ENCODE measurements at places on chromosomes 11 and 22.

GRCh38 chr11:100739666-100740065 is 52.6 kb downstream of the ARHGAP42 start:
- no peak for DNase-seq

DNA sequence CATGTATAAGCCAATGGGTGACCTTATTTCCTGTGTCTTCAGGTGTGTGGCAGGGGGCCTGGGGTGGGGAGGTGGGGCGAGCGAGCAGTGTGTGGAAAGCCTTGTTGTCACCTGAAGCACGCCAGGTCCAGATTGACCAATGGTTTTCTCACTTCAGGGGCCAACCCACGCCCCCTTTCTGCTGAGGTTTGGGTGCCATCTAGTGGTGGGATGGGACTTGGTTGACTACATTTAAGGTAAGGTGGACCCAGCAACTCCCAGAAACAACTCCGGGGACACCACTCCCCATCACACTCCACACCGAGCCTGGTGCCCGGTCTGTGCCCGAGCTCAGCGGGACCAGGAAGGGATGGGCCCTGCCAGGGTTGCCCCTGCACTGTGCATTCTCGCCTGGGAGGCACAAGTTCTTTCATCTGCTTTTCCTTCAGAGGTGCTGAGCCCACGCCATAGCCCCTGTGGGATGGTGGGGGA is 40.0 kb downstream of the TPCN2 start:
- DNase-seq, result peak; percentile 88

DNA sequence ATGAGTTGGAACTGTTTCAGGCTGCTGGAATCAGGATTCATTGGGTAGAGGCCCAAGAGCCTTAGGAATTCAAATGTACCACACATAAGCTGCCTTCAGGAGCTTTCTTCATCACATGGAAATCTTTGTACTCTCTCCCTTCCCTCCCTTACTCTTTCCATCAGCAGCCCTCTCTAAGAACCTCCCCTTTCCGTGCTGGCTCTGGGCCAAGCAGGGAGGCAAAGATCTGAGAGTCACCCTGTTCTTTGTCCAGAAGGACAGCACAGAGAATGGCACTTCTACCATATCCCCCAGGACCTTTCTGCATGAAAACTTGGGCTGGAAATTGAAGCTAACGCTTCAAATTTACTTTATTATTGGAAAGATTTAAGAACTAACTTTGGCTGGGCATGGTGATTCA is 20.7 kb upstream of the TPBGL start:
- DNase-seq, result no peak

DNA sequence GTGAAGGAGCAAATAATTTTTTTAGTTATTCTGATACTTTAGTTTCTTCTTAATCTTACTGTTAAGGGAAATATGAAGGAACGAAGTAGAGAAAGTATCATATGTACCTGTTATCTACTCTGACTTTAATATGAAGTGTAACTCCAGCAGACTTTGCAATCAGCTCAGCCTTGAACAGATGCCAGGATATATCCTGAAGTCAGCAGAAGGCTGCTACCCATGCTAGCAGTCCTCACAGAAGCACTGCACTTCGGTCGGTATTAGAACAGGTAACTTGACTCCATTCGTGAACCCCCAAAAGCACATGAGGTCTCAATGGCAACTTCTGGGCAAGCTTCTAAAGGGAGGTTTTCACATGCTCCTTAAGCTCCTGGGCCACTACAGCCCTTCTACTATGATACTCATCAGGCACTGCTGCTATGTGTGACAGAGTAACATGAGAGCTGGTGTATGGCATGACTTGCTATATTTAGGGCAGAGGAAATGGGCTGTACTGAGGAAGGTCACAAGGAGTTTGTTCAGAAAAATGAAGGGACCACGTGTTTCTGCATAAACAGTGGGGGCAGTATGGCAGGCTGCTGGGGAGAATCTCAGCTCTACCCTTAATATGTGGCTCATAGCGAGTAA is 344.1 kb downstream of the SOX6 start:
- no peak for DNase-seq
